ENCODE measurements at places on chromosomes 11 and 22.
A peak's percentile ranks its signal among the peaks of the same experiment; 100 is the strongest.

DNA sequence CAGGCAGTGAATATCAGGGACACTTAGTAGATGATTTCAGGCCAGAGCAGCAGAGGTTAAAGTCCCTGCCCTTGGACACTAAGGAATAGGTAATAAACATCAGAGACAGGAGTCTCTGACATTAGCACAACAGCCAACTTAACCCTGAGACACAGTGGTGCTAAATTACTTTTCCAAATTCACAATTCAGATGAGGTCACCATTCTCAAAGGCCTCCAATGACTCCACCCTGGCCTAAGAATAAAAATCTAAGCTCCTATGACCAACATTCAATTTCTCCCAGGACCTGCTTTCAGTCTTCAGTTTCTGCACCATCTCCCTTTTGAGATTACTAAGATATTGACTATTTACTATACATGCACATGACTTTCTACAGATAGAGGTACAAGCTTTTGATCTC, 42.0 kb downstream of the BLID start:
- no peaks in the 10 kb centered on the region for H3K36me3 ChIP-seq
- DNase-seq = no peak
- H3K4me3 ChIP-seq = no peak overlapping the region
- H3K27ac ChIP-seq = no peak overlapping the region
- no peaks in the 10 kb centered on the region for H3K4me1 ChIP-seq

DNA sequence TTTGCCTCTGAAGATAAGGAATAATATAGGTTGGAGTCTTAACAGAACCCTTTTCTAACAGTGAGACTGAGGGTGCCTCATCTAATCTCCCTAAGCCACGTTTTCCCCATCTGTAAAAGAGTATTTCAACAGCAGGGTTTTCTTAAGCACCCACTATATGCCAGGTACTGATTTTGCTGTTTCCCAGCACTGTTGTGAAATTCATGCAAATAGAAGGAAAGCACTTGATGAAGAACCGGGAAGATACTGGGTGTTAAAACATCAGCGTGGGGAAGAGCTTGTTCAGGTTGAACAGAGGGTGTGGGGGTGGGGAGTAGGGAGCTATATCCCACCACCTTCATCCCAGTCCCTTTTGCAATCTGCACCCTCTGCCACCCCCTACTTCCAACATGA, 2.8 kb downstream of the HMOX1 start:
- DNase-seq = no peak
- H3K36me3 ChIP-seq = peaks cover 10% of the 10 kb centered on the region
- no peak overlapping the region for H3K27ac ChIP-seq
- H3K4me3 ChIP-seq = no peak overlapping the region
- H3K4me1 ChIP-seq = peaks cover 7% of the 10 kb centered on the region
- H3K27me3 ChIP-seq = no peaks in the 10 kb centered on the region

DNA sequence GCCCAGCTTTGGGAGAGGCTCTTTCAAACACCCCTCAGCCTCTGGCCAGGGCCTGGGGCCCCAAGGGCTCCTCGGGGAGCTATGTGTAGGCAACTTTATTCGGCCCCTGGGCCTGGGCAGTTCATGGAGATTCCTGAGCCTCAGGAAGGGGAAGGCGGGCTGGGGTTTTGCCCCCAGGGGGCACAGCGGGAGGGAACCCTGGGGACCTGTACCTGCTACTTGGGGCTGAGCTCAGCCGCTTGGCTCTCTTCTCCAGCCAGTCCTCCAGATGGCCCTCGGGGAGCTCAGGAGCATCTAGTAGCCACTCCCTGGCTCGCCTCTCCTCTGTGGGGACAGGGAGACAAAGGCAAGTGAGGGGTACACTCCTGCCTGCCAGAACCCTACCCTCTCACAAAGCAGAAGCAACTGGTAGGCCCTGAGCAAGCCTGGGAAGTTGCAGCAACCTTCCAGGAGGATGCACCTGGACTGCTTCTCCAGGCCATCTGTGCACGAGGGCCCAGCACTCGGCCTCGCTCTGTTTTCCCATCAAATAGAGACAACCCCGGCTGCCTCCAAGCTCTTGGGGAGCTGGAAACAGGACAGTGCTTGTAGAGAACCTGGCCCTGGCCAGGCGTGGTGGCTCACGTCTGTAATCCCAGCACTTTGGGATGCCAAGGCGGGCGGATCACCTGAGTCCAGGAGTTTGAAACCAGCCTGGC, 18.5 kb downstream of the CABP7 start:
- DNase-seq = no peak
- no peaks in the 10 kb centered on the region for H3K27me3 ChIP-seq
- H3K4me3 ChIP-seq = no peak overlapping the region
- peaks cover 53% of the 10 kb centered on the region for H3K36me3 ChIP-seq
- H3K4me1 ChIP-seq = no peaks in the 10 kb centered on the region
- no peak overlapping the region for H3K27ac ChIP-seq

- no peaks in the 10 kb centered on the region for H3K36me3 ChIP-seq
- H3K27me3 ChIP-seq = no peaks in the 10 kb centered on the region
- H3K4me3 ChIP-seq = no peak overlapping the region
- H3K27ac ChIP-seq = peak overlapping the region; percentile 15
- DNase-seq = peak; percentile 90
Observed at GRCh38 chr22:19174106-19175025, 4.2 kb downstream of the SLC25A1 start.

DNA sequence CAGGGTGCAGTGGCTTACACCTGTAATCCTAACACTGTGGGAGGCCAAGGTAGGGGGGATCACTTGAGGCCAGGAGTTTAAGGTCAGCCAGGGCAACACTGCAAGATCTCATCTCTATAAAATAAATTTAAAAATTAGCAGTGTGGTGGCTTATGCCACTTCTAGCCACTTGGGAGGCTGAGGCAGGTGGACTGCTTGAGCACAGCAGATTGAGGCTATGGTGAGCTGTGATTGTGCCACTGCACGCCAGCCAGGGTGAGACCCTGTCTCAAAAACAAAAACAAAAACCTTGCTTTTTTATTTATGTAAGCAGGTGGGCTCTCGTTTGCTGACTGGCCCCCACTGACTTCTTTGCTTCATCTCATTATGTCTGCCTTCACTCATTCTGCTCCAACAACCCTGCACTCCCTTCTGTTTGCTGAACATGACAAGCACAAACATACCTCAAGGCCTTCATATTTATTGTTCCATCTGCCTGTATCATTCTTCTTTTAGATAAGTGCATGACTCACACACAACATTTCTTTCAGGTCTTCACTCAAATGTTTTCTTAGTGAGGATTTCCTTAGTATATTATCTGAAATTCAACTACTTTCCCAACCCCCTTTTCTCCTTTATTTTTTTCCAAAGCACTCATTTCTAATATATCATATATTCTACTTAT, 32.4 kb upstream of the CLNS1A start:
- no peaks in the 10 kb centered on the region for H3K27me3 ChIP-seq
- no peak for DNase-seq
- peaks cover 94% of the 10 kb centered on the region for H3K36me3 ChIP-seq
- H3K4me3 ChIP-seq = no peak overlapping the region

DNA sequence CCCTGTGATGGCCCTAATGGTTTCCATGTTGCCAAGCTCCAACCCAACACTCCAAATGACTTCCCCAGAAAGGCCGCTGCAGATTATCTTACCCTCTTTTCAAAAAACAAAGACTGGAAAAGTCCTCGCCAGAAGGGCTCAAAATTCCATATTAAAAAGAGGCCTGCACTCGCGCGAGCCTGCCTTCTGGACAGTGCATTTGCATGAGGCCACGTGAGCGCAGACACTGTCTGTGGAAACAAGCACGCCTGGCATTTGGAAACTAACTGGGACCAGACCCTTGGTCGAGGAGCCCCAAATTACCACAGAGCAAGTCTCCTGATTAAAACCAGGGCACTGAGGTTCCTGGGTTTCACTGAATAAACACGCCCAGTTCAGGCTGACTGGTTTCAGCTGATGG, 42.9 kb downstream of the ABTB2 start:
- no peaks in the 10 kb centered on the region for H3K27me3 ChIP-seq
- DNase-seq = no peak
- peaks cover 21% of the 10 kb centered on the region for H3K4me1 ChIP-seq
- H3K36me3 ChIP-seq = no peaks in the 10 kb centered on the region
- H3K4me3 ChIP-seq = no peak overlapping the region

GRCh38 chr11:116787436-116787785, 412 bp downstream of the ZPR1 start:
- no peak for DNase-seq
- H3K4me1 ChIP-seq = peaks cover 30% of the 10 kb centered on the region
- H3K27ac ChIP-seq = peak overlapping the region; percentile 86
- peaks cover 3% of the 10 kb centered on the region for H3K27me3 ChIP-seq
- peak overlapping the region; percentile 98 for H3K4me3 ChIP-seq

All from tibial artery (tissue), 4 donors.